ENCODE measurements at places on chromosomes 11 and 22.

DNA sequence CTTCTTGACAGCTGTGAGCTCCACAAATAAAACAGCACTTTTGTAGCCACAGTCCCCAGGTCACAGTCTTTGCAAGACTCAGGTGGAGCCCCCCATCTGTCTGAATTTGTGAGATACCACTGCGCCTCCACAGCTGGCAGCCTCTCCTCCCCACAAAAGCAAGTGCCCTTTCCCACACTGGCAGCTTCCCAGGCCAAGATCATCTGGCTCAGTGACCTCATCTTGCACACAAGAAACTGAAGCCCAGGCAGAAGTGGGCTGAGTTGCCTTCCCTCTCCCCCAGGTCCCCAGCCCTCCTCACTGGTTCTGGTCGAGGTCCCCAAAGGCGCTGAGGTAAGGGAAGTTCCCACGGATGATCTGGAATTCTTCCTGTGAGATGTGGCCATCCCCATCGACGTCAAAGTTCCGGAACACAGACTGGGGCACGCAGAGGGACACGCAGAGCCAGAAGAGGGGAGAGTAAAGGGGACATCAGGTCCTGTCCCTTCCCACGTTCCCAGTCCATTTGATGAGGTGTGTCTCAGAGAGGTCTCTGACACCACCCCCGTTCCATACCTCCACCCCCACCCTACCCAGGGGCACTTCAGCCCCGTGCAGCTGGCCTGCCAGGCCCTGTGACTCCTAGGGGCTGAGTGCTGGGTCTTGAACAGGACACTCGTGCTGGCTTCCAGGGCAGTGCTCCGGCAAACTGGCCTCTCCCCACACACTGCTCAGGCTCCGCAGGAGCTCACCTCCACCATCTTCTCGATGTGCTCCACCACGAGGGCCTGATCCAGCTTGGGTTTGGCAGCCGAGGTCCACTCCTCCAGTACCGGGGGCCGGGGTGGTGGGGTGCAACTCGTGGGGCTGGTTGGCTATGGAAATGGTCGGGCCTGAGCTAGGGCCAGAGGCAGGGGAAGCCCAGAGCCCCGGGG is 8.9 kb downstream of the RASGRP2 start:
- DNase-seq = no peak

DNA sequence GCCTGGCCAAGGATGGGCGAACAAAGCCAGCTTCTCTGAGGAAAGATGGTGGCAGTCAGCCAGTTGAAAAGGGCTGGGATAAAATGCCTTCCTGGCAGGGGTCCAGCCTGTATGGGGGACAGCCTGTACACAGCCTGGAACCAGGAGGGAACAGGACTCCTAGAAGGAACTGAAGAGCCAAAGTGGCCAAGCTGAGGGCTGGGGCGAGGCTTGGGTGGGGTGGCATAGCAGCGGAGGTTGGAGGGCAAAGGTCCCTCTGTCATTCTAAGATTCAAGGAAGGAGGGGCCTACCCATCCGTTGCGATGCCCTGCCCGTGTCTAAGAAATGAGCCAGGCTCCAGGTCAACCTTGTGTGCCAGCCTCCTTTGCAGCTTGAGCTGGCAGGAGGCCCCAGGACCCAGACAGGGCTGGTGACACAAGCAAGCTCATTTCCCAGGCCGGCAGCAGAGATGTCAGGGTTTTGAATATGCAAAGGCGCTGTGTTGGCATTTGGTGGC is 22.6 kb downstream of the FADD start:
- no peak for DNase-seq

- DNase-seq = no peak
Observed at GRCh38 chr11:119361056-119361787, 14.7 kb upstream of the MFRP start.

- DNase-seq = peak; percentile 85
Observed at GRCh38 chr11:86244063-86244521, 461 bp upstream of the EED start.

DNA sequence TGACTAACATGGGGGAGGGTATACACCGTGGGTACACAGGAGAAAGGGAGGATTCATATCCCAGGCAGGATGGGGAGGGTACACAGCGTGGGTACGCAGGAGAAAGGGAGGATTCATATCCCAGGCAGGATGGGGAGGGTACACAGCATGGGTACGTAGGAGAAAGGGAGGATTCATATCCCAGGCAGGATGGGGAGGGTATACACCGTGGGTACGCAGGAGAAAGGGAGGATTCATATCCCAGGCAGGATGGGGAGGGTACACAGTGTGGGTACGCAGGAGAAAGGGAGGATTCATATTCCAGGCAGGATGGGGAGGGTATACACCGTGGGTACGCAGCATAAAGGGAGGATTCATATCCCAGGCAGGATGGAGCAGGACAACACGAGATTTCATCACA is 36.6 kb upstream of the NRIP3 start:
- DNase-seq = no peak

DNA sequence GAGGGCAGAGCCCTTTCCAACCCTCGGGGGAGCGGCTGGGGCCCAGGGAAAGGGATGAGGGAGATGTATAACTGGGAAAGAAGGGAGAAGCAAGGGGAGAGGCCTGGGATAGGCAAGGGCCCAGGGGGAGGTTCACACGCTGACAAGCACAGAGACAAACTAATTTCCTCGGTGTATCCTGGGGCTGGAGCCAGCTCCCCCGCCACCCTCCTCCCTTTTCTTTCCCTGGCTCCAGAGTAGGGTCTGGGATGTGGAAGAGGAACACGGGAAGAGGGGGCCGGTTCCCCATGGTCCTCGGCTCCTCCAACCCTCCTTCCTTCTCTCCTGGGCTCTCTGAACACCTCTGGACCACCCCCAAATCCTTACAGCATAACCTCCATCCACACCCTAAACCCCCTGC is 6.9 kb downstream of the CLCF1 start:
- no peak for DNase-seq

GRCh38 chr11:62153087-62153395 is 29.2 kb downstream of the INCENP start:
- no peak for DNase-seq

DNA sequence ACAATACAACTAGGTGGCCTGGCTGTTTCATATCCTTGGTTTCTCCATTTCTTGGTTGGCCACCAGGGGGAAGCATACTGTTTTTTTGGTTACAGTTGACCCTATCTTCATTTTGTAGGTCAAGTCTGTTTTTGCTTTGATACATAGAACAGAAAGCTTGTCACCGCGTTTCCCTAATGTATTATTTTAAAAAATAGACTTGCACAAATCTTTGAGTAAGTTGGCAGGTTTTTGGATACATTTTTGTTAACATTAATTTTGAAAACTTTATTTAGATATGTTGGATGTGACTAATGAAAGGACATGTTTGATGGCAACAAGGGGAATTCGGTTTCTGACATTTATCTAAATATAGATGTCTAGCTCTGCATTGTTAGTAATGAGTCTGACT is 3.0 kb downstream of the NCR3LG1 start:
- DNase-seq = no peak
